ENCODE measurements at places on chromosomes 4 and X. TPM values are rescaled to one million over a fixed set of nuclear protein-coding genes. Genes with fewer than 3 reads are reported as not detected.

DNA sequence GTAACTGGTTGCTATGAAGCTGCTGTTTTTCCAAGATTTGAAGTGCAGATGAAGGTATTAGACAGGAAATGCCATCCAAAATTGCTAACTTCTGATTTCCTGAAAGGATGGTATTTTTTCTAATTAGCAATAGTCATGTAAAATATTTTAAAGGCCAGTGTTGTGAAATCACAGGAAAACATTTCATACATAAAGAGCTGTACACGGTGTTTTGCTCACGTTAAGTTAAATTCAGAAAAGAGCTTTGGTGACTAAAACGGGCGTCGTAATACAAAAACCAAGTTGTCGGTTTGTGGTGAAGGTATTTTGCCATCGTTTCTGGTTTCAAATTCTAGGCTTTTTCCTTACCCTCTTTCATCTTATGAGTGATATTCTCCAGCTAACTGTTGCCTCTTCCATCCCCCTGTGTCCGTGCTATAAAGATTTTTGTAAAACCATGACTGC lies 39.8 kb downstream of the AFF1 start:
- peak overlapping the region; percentile 13 for H3K27ac ChIP-seq
- DNase-seq = no peak
- H3K4me1 ChIP-seq = peaks cover 40% of the 10 kb centered on the region
- H3K36me3 ChIP-seq = peaks cover 2% of the 10 kb centered on the region
- peak overlapping the region; percentile 5 for H3K4me3 ChIP-seq

GRCh38 chr4:168928875-168929274 lies 81.2 kb downstream of the CBR4 start:
- peaks cover 11% of the 10 kb centered on the region for H3K36me3 ChIP-seq
- DNase-seq = no peak
- no peaks in the 10 kb centered on the region for H3K4me1 ChIP-seq
- H3K27me3 ChIP-seq = no peaks in the 10 kb centered on the region

DNA sequence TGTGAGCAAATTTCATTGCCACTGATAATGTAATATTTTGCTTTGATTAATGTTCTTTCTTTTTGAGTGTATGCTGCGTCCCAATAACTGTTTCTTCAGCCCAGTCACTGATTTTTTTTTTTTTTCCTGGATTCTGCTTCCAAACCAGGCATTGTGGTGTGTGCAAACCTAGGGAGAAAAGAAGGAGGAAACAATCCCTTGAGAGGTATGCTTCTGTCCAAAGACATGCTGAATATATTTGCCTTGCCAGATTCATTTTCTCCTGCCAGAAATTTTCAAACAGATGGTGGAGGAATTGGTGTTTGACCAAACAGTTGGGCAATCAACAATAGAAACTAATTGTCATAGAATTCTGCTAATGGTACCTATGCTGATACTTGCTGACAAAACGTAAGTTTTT lies 753.6 kb downstream of the RPA4 start:
- no peak overlapping the region for H3K4me3 ChIP-seq
- DNase-seq = no peak
- peaks cover 5% of the 10 kb centered on the region for H3K4me1 ChIP-seq

Gene NWD2
- not detected for total RNA-seq

- H3K27ac ChIP-seq = no peak overlapping the region
- no peaks in the 10 kb centered on the region for H3K4me1 ChIP-seq
- no peak overlapping the region for H3K4me3 ChIP-seq
- H3K36me3 ChIP-seq = no peaks in the 10 kb centered on the region
- no peaks in the 10 kb centered on the region for H3K27me3 ChIP-seq
Measured at GRCh38 chr4:166594326-166594946, 639.9 kb downstream of the SPOCK3 start.

GRCh38 chr4:39608451-39608850 lies 30.2 kb downstream of the SMIM14 start:
- H3K27ac ChIP-seq = no peak overlapping the region
- no peak for DNase-seq
- H3K36me3 ChIP-seq = no peaks in the 10 kb centered on the region
- no peak overlapping the region for H3K4me3 ChIP-seq
- no peaks in the 10 kb centered on the region for H3K27me3 ChIP-seq

Gene TMEM192
- total RNA-seq = 6.4 TPM

Gene BTK
- total RNA-seq = 0.14 TPM

Gene SLC6A14
- total RNA-seq = not detected

Gene GLRA3
- not detected for total RNA-seq

DNA sequence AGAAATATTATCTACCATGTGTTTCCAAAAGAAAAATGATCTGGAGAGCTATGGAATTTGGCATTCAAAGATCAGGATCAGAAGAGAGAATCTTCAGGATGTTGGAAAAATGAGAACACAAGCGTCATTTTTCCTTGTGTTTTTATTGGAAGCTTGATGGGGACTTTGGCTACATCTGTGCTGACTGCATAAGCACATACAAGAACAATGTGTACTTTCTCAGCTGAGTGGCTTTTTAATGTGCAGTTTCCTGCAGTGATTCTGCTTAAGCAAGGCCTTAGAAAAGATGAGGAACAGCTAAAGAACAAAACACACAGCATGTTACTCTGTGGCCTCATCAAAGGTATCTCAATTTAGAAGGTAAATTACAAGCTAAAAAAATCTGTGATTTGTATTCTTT lies 1039.9 kb downstream of the GLUD2 start:
- no peaks in the 10 kb centered on the region for H3K27me3 ChIP-seq
- no peak overlapping the region for H3K4me3 ChIP-seq
- H3K27ac ChIP-seq = no peak overlapping the region

- peaks cover 31% of the 10 kb centered on the region for H3K27me3 ChIP-seq
- peaks cover 8% of the 10 kb centered on the region for H3K4me1 ChIP-seq
- H3K36me3 ChIP-seq = no peaks in the 10 kb centered on the region
- DNase-seq = no peak
Measured at GRCh38 chr4:140014284-140014683, 139.7 kb downstream of the MAML3 start.

DNA sequence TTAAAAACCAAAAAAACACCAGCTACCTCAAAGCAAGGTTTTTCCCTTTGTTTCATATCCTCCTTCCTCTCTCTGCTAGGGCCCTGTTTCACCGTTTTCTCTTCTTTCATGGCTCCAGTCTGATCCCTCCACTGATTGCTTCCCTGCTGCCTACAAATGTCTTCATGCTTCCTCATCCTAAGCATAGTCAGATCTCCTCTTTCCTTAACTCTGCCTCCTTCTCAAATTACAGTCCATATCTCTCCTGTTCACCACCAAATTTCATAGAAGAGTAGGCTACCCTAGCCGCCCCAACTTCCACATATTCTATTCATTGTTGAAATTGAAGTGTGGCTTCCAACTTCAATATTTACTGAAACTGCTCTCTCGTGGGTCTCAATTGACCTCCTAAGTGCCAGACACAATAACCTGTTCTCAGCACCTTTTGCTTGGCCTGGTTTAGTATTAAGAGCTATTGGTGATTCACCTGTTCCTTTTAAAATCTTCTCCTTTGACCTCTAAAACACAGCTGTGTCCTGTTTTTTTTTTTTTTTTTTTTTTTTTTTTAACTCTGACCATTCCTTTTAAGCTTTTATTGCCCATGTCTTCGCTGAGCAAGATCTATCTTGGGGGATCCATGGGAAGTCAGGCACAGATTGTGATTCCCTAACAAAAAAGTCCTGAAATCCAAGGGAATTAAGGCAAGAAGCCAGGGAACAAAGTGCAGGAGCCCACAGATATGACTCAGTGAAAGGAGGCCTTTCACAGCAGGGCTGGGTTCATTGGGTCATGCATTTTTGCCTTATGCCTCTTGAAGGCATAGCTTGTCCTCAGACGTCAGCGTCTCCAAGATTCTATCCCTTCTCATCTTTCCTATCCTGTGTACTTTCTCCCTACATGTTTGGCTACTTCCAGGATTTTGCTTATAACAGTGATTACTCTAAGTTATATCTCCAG lies 85.4 kb downstream of the RPS3A start:
- H3K36me3 ChIP-seq = no peaks in the 10 kb centered on the region
- H3K27me3 ChIP-seq = peaks cover 15% of the 10 kb centered on the region

GRCh38 chr4:180717451-180718033 lies 1525.7 kb upstream of the TENM3 start:
- H3K36me3 ChIP-seq = no peaks in the 10 kb centered on the region
- no peaks in the 10 kb centered on the region for H3K4me1 ChIP-seq
- no peak for DNase-seq
- no peak overlapping the region for H3K27ac ChIP-seq
- no peak overlapping the region for H3K4me3 ChIP-seq
- no peaks in the 10 kb centered on the region for H3K27me3 ChIP-seq

DNA sequence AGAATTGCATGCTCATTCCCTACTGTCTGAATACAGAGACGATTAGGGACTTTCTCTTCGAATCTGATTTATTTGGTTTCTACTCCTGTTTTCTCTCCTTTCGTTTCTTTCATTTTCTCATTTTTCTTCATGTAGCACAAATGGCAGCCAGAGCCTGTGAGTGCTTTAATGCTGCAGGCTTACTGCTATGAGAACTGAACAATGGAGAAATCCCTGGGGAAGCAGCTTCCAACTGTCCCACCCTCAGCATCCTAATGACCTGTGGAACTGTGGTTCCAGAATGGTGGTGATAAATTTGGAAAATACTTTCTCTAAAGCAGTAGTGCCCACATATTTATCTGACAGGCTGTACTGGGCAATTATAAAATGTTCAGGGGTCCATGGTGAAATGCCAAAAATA lies 930.4 kb downstream of the DMD start:
- no peak overlapping the region for H3K27ac ChIP-seq
- no peaks in the 10 kb centered on the region for H3K4me1 ChIP-seq
- H3K36me3 ChIP-seq = no peaks in the 10 kb centered on the region
- H3K27me3 ChIP-seq = no peaks in the 10 kb centered on the region
- DNase-seq = no peak

Gene AKAP4
- total RNA-seq = not detected

Gene ZMAT1
- total RNA-seq = 1.6 TPM

DNA sequence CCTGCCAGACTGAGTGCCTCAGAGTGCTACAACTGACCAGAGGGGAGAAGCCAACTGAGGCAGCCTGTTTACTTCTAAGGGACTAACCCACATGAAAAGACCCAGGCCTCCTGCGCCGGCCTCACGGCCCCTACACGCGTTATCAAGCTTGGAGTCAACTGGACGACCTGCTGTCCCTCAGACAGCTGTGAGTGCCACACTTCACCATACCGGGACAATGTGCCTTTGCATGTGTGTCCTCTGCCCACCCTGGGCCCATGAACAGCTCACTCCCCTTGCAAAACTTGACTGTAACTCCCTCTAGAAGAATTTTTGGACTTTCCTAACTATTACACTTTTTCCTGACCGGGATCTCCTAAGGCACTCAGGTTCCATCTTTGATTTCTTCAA lies 1.8 kb downstream of the NOP14 start:
- peaks cover 54% of the 10 kb centered on the region for H3K4me1 ChIP-seq
- peaks cover 27% of the 10 kb centered on the region for H3K36me3 ChIP-seq
- H3K27ac ChIP-seq = peak overlapping the region; percentile 77
- peak; percentile 64 for DNase-seq

Gene ADRA2C
- total RNA-seq = not detected

Gene C4orf50
- 1.1 TPM for total RNA-seq

- H3K27ac ChIP-seq = no peak overlapping the region
- no peaks in the 10 kb centered on the region for H3K4me1 ChIP-seq
- DNase-seq = no peak
- H3K27me3 ChIP-seq = no peaks in the 10 kb centered on the region
- no peak overlapping the region for H3K4me3 ChIP-seq
- H3K36me3 ChIP-seq = peaks cover 2% of the 10 kb centered on the region
Measured at GRCh38 chr4:53059256-53059655, 197.1 kb downstream of the RASL11B start.

DNA sequence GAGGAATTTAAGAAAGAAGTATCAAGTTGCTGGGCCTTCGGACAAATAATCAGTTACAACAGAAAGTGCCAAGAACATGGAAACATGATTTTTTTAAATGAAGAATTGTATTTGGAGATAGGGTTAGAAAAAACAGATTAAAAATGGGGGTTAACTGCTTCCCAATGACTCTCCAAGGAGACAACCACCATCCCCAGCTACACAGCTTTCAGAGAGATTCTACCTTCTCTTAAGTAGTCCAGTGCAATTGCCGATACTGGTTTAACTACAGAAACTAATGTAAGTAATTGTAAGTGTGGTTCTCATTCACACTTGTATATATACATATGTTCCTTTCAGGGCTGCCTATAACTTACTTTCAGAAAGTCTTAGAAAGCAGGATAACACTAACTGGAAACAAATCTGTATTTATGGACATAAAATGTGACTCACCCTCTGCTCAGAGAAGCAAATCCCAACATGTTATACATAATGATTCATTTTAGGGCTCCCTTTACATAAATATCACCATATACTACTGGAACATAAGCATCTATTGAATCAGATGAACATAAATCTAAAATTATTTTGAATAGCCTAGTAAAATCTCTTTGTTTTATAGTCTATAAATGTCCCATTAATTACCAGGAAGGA lies 248.9 kb upstream of the UGT8 start:
- H3K36me3 ChIP-seq = no peaks in the 10 kb centered on the region
- DNase-seq = no peak
- no peaks in the 10 kb centered on the region for H3K27me3 ChIP-seq
- no peak overlapping the region for H3K4me3 ChIP-seq
- H3K4me1 ChIP-seq = no peaks in the 10 kb centered on the region

DNA sequence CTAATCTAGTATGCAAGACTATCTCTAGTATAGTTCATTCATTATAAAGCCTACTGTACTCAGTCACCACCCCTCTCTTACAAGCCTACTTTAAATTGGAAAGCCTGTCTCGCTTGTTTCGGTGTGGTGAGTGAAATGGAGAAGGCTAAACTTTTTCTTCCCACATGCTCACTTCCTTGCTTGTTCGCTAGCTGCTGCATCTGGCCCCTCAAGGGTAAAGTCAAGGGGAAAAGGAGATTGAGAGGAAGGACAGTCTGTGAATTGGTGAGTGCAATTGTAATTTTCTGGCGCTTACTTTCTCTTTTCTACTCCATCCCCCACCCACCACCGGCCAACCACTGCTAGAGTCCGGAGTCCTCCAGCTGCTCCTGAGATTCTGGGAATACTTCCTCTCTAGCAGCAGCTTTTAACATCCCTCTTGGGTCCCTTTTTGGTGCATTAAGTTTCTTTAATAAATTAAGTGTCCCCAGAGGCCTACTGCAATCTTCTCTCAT lies 12.1 kb upstream of the ARAP2 start:
- H3K27ac ChIP-seq = peak overlapping the region; percentile 94
- peak; percentile 54 for DNase-seq
- H3K4me3 ChIP-seq = peak overlapping the region; percentile 65
- H3K36me3 ChIP-seq = peaks cover 8% of the 10 kb centered on the region
- peaks cover 47% of the 10 kb centered on the region for H3K4me1 ChIP-seq
